Ascending aorta (tissue), 2 donors: ENCODE measurements at places on chromosomes 5 and 9. TPM values are rescaled to one million over a fixed set of nuclear protein-coding genes. Genes with fewer than 3 reads are reported as not detected.

DNA sequence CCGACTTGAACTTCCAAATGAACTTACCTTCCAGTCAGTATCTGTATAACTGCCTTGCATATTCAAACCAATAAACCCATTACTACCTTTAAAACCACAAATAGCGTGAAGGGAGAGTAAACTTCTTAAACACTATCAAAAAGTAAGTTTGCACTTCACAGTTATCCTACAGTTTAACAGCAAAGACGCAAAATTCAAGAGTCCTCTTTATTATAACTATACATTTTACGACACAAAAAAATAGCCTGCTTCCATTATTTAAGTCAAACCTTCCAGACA is 1.8 kb downstream of the PTBP3 start:
- no peaks in the 10 kb centered on the region for H3K36me3 ChIP-seq
- no peak for DNase-seq
- no peak overlapping the region for H3K27ac ChIP-seq
- no peaks in the 10 kb centered on the region for H3K27me3 ChIP-seq
- peak overlapping the region; percentile 95 for H3K4me3 ChIP-seq

- H3K4me3 ChIP-seq, result no peak overlapping the region
- H3K36me3 ChIP-seq, result no peaks in the 10 kb centered on the region
- H3K4me1 ChIP-seq, result no peaks in the 10 kb centered on the region
These were observed 205.3 kb downstream of the CDH10 start for GRCh38 chr5:24439465-24439864.

DNA sequence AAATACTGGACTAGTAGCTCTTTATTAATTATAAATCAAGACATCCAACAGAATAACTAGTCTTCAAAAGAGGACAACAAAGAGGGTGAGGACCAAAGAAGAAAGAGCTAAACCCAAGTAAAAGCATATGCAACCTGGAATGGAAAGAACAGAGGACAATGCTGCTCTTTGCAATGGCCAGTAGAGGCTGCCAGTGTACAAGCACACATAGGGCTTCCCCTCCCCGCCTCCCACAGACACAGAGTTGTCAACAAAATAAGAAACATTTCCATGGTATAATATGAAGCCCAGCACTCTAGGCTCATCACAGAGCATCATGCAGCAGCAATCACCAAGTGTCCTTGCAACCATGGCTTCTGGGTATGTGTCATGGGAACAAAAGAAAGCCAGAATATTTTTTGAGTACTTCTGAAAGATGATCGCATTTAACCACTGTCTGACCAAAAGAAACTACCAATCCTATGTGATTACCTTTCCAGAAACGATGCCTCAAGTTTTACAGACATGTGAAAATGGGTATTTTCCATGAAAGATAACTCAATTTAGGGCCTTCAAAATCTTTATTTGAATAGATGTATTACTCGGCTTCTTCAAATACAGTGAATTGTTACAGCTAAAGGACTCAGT is 58.1 kb downstream of the RFX3 start:
- peak; percentile 66 for DNase-seq
- no peaks in the 10 kb centered on the region for H3K36me3 ChIP-seq
- H3K4me1 ChIP-seq, result no peaks in the 10 kb centered on the region
- H3K27ac ChIP-seq, result no peak overlapping the region
- H3K27me3 ChIP-seq, result no peaks in the 10 kb centered on the region

SMIM33 gene
- total RNA-seq, result not detected

PCDHGB6 gene
- total RNA-seq, result 3.9 TPM

SLC4A9 gene
- total RNA-seq, result not detected

CCDC192 gene
- not detected for total RNA-seq

PCDHA9 gene
- total RNA-seq, result not detected
